ENCODE measurements at places on chromosomes 16 and 17. TPM values are rescaled to one million over a fixed set of nuclear protein-coding genes. Genes with fewer than 3 reads are reported as not detected.

- peaks cover 14% of the 10 kb centered on the region for H3K27me3 ChIP-seq
- no peaks in the 10 kb centered on the region for H3K4me1 ChIP-seq
- H3K36me3 ChIP-seq, result no peaks in the 10 kb centered on the region
- no peak for DNase-seq
- no peak overlapping the region for H3K27ac ChIP-seq
These were observed 73.9 kb downstream of the CDH13 start for GRCh38 chr16:82700541-82701235.

- DNase-seq, result no peak
- H3K4me1 ChIP-seq, result peaks cover 38% of the 10 kb centered on the region
- peaks cover 61% of the 10 kb centered on the region for H3K27me3 ChIP-seq
These were observed at the start of gene FOXF1 for GRCh38 chr16:86510465-86511261. Gene FOXF1, plus strand, starts transcription at chr16:86510527. Its CDS starts 43 bp downstream, at chr16:86510570.

CLDN6 gene
- polyA plus RNA-seq, result not detected

GRCh38 chr17:49574945-49575678 lies 559 bp upstream of the NXPH3 start:
- H3K27ac ChIP-seq, result no peak overlapping the region
- peaks cover 15% of the 10 kb centered on the region for H3K4me1 ChIP-seq
- H3K4me3 ChIP-seq, result peak overlapping the region; percentile 29
- peaks cover 75% of the 10 kb centered on the region for H3K27me3 ChIP-seq

Measured in naive B cell (primary cell).